ENCODE measurements at places on chromosomes 11 and 22. TPM values are rescaled to one million over a fixed set of nuclear protein-coding genes. Genes with fewer than 3 reads are reported as not detected.

TTC9C gene
- 39.6 TPM for polyA plus RNA-seq

KLHDC7B gene
- 0.08 TPM for polyA plus RNA-seq

C1QTNF5 gene
- polyA plus RNA-seq, result not detected

OR6T1 gene
- polyA plus RNA-seq, result not detected

ADAMTS8 gene
- polyA plus RNA-seq, result 3.2 TPM

RDX gene
- 48.9 TPM for polyA plus RNA-seq

TMPRSS4 gene
- polyA plus RNA-seq, result not detected

All from Purkinje cell (primary cell).